Stimulated activated CD4-positive, alpha-beta T cell treated with anti-CD3 and anti-CD28 coated beads, TNF-alpha, amount 100 ng/mL, for 4 hours (primary cell): ENCODE measurements at places on chromosomes 11 and 22.

DNA sequence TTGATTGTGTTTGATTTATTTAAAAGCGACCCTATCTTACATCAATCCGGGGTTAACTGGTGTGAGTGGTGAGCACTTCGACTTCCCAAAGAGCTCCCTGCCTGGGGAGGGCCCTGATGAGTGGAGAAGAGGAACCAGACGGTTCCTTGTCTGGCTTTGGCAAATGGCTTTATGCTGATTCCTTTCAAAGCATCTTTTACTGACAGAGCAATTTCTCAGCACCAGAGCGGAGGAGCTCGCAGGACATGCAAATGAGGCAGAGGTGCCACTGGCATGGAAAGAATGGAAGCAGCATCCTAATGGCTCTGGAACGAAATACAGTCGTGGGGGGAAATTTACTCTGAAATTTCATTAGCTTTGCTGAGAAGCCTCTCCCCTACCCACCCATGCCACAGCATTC is 410.9 kb upstream of the B3GAT1 start:
- no peak for DNase-seq

DNA sequence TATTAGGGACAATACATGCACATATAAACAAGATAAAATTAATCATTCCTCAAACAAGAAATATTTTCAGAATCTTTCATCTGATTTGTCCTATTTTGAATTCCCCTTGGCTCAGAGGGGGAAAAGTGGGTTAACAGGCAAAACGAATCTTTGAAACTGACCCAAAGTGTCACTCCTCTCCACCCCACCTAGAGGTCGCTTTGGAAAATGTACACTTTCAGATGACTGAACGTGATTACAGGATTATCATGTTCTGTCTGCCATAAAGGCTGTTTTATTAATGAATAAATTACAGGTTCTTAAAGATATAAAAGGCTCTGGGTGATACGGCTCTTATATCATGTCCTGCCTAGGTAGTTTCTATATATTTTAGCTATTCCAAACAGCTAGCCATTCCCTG is 1735.0 kb downstream of the LRRC4C start:
- no peak for DNase-seq

DNA sequence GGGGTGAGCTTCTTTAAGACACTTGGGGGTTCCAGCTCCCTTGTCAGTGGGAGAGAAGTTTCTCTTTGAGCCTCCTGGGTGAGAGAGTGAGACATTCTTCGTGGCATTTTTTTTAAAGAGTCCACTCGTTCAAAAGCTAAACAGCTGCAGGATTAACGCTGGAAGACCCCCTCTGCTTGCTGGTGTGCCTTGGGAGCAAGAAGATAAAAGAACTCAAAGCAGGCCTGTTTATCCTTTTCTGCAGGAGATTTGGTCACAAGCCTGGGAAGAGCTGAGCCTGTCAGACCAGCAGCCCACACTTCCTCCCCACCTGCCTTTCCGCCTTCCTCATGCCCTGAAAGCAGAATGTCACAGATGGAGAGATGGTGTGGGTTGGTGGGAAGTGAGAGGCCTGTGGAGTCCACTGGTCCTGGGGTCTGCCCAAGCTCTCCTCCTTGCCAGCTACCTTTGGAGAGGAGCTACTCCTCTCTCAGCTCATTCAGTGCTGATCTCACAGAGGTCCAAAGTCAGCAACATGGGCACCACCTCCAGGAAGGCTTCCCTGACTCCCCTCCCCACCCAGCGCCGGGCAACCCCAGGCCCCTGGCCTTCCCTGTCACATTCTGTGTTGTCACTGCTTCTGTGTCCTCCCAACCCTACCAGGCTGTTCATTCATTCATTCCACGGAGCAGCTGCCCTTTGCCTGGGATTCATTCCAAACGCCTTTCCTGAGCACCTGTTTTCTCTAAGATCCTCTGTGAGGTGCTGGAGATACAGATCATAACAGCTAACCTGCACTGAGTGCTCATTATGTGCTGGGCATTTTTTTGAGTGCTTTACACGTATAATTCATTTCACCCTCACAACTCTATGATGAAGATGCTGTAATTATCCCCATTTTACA is 6.7 kb downstream of the GDPD5 start:
- no peak for DNase-seq

- DNase-seq = no peak
These were observed 611.9 kb downstream of the TBC1D22A start for GRCh38 chr22:47374273-47374771.

DNA sequence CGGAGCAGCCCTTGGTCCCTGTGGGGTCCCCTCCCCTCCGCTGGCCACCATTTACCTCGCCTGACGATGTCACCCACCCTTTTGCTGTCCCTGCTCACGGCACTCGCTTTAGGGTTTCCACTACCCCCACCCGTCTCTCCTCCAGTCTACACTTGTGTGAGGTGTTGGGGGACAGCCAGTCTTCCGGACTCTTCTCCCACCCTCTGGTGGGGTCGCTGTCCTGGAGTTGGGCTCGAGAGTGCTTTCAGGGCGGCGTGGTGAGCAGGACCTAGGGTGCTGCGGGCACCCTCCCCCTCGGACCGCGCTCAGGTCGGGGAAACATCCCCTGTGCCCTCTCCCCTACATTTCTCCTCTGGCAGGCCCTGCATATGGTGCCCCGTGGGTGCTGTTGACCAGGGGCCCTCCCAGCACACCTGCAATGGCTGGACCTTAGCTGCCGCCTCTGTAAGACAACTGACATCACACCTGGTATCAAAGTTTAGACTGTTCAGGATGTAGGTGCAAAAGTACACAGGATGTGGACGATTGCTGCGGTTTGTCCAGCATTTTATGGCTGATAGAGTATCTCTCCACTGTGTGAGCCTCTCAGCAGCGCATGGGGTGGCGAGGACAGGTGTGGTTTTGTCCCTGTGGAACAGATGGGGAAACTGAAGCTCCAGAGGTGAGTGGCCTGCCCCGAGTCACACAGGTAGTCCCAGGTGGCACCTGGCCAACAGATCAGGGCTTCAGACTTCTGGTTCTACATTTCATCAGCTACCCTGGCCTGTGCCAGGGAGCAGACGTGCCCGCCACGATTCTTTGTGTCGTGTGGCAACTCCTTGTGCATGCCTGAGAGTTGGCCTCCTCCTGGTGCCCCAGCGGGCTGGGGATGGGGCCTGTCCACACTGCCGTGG is 1.2 kb downstream of the GRK2 start:
- no peak for DNase-seq

DNA sequence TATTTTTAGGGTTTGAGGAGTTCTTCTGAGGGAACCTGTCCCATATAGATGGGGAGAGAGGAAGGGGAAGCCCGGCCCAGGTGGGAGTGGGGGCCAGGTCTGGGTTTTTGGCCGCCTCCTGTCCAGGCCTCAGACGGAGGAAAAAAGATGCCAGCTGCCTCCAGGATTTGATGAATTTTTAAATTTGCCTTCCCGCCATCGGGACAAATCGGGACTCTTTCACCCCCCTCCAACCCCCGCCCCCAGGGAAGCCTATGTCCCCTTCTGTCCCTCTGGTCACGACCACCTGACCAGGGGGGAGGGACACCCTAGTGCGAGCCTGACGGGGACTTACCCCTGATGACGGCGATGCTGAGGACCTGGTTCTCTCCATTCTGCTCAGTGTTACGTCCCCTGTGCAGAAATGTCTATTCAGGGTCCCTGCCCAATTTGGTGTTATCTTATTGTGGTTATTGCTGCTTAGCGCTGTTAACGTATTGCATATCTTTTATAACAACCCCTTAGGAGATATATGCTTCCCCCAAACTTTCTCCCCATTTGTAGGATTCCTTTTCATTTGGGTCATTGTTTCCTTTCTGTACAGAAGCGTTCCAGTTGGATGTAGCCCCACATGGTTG is 115.9 kb upstream of the GRK3 start:
- DNase-seq = no peak

- no peak for DNase-seq
These were observed 55.8 kb downstream of the MS4A13 start for GRCh38 chr11:60570970-60571369.

DNA sequence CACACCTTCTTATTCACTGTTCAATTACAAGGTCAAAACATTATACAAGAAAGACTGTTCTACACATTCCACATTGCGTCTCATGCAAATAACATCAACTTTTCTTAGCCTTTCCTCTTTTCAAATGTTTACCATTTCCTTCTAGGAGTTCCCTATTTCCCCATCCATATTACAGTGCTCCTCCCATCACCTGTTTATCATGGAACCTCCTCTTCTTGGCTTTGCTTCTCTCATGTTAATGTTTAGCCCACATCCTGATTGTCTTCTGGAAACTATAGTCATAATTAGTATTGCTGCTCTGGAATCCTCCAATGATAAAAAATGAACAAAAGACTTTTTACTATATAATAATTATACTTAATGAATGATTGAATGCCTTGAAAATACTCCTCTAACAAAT is 21.3 kb downstream of the OR52E1 start:
- DNase-seq = no peak

- DNase-seq = no peak
These were observed 15.0 kb downstream of the VWCE start for GRCh38 chr11:61279934-61280659.

DNA sequence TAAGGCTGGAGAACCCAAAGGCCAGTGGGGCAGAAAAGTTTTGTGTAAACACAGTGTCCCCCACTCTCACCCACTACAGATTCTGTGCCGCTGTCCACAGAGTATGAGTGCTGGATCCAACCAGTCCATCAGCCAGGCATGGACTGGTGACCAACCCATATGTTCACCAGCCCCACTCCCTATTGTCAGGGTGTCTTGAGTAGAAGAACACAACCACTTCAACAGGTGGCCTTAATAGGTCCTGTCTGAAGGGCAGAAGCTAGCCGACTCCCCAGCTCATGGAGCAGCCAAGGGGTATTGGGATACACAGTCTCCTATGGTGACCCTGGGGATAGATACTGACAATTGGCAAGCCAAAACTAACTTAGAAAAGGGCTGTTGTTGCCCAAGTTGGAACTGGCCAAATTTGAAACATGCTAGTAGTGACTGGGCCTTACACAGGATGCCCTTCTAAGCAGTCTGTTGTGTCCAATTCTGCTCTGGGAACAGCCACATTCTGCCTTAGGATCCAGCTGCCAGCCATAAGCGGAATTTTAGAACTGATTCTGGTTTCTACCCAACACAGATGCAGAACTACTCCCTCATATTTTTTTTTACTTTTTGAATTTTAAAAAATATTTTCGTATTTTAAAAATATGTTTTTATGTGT is 19.8 kb upstream of the PGM2L1 start:
- DNase-seq = no peak

GRCh38 chr11:17771415-17771814 is 36.8 kb downstream of the KCNC1 start:
- no peak for DNase-seq

DNA sequence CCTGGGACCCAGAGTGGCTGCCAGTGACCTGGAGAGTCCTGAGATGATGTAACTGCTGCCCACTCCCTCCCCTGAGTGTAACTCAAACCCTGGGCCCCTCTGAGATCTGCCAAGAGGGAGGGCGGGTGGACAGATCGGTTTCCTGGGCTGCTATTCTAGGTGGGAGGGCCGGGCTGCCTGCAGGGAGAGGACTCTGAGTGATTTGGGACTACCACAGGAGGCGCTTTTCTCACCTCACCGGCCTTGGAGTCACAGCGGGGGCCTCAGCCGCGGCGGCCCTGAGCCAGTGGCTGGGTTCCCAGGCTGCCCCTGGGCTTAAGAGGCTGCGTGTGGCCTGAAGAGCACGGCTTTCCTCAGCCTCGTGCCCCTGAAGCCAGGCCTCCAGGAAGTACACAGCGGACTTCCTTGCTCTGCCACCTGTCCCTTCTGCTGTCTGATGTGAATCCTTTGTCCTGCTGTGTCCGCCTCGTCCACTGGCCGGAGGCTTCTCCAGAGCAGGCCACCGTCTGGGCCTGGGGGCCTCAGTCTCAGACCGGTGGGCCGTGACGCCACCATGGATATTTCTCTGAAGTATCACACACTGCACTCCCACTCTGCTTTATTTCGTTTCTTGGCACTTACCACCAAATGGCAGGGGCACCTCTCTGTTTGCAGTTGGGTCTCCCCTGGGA is 11.5 kb downstream of the RELT start:
- no peak for DNase-seq

DNA sequence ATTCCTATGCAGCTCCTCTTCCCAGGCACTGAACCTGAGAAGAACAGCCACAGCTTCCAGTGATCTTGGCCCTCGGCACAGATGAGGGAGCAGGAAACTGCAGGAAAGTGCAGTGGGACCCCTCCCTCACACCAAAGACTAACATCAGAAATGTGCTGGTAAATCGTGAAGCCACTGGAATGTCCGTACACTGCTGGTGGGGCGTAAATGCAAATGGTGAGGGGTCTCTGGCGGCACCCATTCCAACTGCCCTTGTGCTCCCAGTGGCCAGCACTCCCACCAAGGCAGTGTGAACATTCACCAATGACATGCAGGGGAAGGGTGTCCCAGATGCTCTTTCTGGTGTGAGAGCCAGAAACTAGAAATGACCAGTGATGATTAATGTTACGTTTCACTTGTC is 574.0 kb downstream of the BRD1 start:
- no peak for DNase-seq

GRCh38 chr11:75485742-75486141 is 40.0 kb downstream of the GDPD5 start:
- DNase-seq = no peak

- no peak for DNase-seq
These were observed 631 bp upstream of the C22orf39 start for GRCh38 chr22:19448076-19448607.
